ENCODE measurements at places on chromosomes 2 and 18.

DNA sequence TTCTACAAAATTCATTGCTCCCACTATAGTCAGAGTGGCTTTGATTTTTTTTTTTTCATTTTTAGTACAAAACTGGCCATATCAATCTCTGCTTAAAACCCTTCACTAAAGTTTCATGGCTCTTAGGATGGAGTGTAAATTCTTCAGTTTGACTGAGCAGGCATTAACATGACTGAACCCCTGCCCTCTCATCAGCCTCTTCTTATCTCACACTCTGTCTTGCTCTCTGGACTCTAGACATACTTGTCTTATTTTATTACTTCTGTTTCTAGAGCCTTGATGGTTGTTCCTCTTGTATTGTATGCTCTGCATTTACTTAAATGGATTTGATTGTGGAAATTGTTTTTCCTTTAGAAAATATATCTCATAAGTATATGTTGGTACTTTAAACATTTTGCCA lies 272.4 kb downstream of the DCC start:
- DNase-seq = no peak

GRCh38 chr2:219171231-219171651 lies 1.4 kb upstream of the SLC23A3 start:
- DNase-seq = peak; percentile 40

DNA sequence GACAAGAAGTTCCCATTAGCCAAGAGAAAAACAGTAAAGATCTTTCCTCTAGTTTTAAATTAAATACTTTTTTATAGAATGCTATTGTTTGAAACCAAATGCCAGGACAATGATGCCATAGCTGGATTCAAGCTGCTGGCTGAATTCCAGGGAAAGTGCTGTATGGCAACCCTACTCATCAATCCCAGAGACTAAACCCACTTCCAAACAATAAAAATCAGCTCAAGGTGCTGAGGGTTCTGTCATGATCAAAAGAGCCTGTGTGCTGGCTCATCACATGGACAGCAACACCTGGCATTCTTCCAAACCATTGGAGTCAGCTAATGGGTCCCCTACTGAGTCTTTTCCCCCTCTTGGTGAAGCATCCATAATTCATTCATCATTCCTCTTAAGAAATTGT lies 53.7 kb upstream of the PARD3B start:
- no peak for DNase-seq

DNA sequence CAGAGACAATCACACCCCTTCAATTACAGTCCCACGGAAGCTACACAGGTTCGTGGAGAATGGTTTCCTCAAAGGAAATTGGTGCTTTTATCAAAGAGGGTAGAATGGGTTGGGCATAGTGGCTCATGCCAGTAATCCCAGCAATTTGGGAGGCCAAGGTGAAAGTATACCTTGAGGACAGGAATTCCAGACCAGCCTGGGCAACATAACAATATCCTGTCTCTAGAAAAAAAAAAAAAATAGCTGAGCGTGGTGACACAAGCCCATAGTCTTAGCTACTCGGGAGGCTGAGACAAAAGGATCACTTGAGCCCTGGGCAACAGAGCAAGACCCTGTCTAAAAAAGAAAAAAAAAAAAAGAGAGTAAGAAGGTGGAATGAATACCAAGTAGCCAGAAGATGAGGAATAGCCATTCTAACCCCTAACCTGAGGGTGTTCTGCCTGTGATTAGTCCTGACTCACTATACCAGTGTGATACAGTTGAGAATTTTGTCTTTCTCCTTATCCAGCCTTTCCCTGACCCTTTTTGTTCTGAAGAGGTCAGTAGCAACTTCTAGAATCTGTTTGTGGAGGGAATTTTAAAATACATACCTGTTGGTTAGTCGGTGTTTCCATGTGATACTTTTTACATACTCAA lies 283.2 kb downstream of the MREG start:
- DNase-seq = no peak

GRCh38 chr2:100580367-100581276 lies 17.8 kb downstream of the PDCL3 start:
- peak; percentile 28 for DNase-seq

GRCh38 chr2:197908990-197909776 lies 104.8 kb downstream of the PLCL1 start:
- DNase-seq = no peak

GRCh38 chr2:241936457-241937133 lies 67.1 kb downstream of the RTP5 start:
- no peak for DNase-seq

DNA sequence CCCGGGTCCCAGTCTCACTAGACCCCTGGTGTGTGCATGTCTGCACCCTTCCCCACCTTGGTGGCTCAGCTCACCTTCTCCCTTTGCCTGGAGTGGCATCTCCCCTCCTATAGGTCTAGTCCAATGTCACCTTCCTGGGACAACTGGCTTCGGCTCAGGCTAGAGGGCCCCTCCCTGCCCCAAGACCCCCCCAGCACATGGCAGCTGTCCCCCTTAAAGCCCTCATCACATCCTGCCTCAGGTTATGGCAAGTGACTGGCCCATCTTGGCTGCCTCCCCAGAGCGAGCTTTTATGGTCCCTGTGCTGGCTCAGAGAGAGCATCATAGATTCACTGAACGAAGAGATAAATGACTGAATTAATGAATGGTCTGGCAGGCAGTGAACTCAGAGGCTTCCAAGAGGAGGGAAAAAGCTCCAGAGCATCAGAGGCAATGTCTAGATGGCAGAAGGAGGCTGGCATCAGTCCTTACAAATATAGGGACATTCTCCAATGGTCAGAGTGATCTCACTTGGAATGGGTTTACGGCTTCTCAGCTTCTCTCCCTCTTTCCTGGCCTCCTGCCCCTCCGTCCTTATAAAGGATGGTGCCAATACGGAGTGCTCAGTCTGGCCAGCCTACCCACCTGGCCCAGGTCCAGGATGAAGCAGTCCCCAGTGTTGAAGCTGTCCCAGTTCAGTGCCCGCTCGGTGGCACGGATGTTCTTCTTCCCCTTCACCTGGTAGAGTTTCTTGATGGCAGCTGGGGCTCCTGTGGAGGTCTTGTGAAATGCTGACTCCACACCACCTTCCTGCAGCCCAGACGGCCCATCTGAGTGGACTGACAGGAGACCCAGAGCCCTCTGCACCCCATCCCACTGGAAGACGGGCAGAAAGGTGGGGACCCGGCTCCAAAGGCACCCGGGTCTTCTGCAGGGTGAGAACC lies 9.4 kb downstream of the CAPG start:
- no peak for DNase-seq

DNA sequence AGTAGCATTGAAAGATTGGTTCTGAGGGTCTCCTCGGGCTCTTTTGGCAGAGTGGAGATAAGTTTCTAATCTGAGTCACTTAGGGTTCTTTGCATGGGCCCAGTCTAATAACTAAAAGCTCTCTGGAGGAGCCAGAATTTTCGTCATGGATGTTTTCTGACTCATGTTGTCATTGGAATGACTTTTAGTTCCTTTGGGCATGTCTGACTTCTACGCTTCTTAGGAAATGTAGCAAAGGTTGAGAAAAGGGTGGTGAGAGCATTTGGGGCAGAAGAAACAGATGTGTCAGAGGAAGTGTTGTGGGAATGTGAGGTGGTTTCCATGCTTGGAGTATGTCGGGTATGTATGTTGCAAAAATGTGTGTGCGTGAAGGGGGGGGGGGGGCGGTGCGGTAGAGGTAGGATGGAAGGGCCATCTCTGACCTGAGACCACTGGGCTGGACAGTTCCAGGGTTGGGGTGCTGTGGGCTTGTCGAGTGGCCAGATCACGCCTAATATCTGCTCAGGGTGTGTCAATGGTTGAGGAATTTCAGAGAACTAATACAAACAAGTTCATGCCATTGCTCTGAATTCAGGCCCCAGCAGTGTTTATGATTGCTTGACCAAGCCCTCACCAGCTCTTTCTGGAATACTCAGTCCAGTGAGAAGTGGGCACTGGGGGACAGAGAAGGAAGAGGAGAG lies 26.9 kb downstream of the KLHL29 start:
- DNase-seq = no peak

DNA sequence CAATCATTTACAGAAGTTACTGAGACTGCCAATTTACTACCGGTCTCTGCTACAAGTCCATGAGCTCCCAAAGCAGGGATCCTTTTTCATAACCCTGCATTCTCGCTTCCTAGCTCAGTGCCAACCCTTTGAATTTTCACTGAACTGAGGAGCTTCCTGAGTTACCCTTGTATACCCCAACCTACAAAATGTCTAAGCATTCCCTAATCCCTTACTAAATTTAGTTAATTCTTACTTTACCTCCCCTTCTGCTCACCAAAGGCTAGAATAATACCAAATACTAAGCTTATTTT lies 9.6 kb downstream of the MAT2A start:
- DNase-seq = no peak

- no peak for DNase-seq
Observed at GRCh38 chr2:38074764-38075506, 1.0 kb downstream of the CYP1B1 start.

DNA sequence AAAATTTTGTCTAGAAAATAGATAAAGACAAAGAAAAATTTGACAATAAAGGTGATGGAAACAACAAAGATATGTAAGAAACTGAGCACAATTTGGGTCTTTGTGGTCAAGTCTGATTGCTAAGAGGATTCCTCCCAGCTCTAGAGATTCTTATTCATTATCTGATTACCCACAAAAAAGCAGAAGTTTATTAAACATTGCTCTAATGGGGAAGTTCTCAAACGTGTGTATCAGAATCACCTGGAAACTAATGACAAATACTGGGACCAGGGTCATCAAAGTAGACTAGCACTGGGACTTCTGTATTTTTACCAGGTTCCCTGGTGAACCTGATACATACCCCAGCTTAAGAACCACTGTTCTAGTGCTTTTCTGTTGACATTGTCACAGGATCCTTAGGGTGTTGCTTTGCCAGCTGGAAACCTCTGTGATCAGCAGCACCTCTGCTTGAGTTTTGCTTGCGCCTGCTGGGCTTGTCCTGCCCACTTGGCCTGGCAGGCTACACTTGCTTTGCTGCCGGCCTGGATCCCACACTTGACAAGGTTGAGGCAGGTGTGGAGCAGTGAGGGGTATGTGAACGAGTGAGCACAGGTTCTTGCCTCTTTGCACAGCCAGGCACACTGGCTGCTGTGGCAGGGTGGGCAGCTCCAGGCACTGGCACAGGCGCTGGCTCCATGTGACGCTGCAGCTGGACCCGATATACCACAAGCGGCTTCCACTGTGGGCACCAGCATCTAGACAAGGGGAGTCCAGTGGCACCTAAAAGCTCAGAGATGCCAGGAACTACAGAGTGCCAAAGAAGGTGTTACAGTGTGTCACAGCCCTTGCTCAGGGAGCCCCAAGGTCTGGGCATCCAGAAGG lies 6.2 kb upstream of the GORASP2 start:
- no peak for DNase-seq

DNA sequence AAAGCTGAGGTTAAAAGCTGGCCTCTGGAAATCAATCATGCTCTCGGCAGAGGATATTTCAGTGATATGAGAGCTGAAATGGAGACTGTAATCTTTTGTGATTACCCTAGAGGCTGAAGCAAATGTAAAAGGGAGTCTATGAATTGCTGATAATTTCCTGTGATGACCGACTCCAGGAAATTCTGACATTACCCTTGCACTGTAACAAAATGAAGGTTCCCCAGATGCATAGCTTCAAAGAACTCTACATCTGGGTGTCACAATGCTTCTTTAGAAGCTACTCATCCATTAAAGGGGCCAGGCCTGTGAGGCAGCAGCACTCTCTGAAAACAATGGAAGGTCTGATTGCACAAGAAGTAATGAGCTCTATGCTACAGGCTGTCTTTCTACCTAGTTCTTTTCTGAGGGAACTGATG lies 268.2 kb upstream of the SESTD1 start:
- no peak for DNase-seq

DNA sequence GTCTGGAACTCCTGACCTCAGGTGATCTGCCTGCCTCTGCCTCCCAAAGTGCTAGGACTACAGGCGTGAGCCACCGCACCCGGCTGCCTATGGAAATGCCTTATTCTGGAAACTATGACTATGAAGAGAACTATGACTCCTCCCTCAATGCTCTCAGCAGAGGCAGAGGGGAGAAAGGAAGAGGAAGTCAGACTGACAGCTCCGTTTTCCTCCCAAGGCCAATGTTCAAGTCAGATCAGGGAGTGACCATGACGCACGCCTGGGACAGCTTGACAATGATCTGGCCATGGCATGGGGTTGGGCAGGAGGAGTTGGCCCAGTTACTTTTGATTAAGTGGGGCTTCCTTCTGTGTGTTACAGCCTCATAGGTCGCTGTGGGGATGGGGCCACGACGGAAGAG lies 44.3 kb upstream of the MRPL33 start:
- DNase-seq = no peak

DNA sequence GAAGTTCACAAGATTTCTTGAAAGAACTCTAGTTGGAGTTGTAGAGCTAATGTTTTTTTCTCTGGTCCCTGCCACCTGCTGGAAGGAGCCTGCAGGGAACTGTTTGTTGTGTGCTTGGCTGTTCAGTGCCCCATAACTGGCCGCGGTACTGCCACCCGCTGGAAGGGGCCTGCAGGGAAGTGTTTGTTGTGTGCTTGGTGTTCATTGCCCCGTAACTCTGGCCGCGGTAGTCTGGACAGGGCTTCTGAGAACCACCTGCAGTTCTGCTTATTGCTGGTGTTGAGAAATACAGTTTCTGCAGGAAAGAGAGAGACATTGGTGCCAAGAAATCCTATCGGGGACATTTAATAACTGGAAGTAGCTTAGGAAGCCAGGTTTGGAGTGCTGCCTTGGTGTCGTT lies 58.1 kb downstream of the AGAP1 start:
- peak; percentile 73 for DNase-seq
